ENCODE measurements at places on chromosomes 5 and 9.

DNA sequence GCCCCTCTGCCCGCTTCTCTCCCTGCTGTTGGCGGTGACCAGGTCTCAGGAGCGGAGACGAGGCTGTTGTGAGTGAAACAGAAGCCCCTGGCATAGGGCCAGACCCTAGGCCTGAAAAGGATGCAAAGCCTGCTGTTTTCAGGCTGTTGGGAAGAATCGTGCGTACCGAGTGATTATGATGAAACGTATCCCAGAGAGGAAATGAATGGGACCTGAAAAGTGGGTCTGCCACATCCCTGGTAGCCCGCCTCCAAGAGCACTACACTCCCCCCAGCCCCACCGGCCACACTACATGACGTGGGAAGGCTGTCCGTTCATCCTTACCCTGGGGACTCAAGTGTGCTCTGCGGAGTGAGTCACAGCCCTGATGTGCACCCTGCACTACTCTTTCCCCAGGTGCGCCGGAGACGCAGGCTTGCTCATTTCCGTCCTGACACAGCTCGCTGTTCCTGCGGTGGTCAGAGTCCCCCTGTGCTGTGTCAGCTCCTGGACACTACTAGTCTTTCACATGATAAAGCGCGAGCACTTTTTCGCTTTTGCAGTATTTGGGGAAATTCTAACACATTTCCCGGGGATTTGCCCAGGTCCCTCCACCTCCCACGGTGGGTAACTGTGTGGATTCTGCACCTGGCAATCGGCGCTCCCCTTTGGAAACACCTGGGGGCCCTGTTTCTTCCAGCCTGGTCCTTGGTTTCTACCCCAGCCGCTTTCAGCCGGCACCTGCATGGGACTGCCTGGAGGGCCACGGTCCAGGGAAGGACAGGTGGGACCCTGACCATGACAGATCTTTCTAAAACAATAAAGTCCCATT is 91.5 kb downstream of the ANKRD33B start:
- no peak for DNase-seq

GRCh38 chr9:16243798-16244197 is 626.7 kb downstream of the BNC2 start:
- no peak for DNase-seq

- DNase-seq = no peak
These were observed 91.4 kb upstream of the RANBP6 start for GRCh38 chr9:6106711-6107339.

GRCh38 chr9:94581728-94582127 is 11.9 kb downstream of the FBP2 start:
- no peak for DNase-seq

DNA sequence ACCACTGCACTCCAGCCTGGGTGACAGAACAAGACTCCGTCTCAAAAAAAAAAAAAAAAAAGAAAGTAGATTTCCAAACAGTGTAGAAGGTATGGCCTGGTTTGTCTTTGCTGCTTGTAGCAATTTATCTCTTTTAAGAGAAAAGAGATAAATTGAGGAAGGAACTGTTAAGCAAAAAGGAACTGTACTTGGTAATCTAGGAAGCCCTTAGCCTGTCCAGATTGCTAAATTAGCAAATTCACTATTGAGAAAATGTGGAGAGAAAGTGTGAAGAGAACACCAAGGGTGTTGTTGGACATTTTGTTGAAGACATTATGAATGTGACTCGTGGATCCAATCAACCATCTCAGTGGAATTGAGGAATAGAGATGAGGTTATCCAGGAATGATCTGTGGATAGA is 13.0 kb upstream of the SUSD3 start:
- DNase-seq = no peak

Data from activated T-cell treated with anti-CD3 and anti-CD28 coated beads, Interleukin-2, amount 50 U/mL, for 48 hours (primary cell).